SJSA1 (cell line): ENCODE measurements at places on chromosomes 12 and 14. TPM values are rescaled to one million over a fixed set of nuclear protein-coding genes. Genes with fewer than 3 reads are reported as not detected.

DNA sequence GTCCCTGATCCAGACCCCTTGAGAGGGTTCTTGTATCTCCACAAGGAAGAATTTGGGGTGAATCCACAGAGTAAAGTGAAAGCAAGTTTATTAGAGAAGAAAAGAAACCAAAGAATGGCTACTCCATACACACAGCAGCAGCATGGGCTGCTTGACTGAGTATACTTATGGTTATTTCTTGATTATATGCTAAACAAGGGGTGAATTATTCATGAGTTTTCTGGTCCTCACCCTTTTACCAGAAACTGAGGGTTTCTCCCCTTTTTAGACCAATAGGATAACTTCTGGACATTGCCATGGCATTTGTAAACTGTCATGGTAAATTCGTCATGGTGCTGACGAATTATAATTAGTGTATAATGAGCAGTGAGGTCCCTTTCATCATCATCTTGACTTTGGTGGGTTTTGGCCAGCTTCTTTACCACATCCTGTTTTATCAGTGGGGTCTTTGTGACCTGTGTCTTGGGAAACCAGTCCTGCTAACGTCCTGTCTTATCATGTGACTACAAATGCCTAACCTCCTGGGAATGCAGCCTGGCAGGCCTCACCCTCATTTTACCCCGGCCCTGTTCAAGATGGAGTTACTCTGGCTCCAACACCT, 121.9 kb downstream of the SPTSSA start:
- DNase-seq = no peak

GRCh38 chr14:62097072-62097471, 334.9 kb downstream of the SNAPC1 start:
- DNase-seq = no peak

- DNase-seq = no peak
These were observed 393.9 kb upstream of the RGS6 start for GRCh38 chr14:71538288-71538687.

- peak; percentile 91 for DNase-seq
These were observed 186.4 kb downstream of the PIWIL1 start for GRCh38 chr12:130523863-130524614.

DNA sequence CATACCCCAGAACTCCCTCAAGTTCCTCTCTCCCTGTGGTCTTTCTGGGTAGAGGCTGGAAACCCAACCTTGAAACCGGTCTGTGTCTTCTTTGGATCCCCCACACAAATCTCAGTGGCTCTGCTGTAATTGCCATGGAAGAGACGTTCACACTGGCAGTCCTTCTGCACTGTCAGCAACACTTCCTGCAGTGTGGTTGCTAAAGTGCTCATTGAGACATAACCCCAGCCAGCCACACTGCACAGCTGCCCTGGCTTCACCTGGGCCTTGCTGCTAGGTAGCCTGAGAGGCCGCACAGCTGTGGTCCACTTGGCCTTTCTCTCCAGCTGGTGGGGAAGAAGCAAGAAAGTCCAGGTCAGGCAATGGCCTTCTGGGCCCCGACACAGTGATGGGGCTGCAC, 2.4 kb downstream of the GZMH start:
- DNase-seq = no peak

DNA sequence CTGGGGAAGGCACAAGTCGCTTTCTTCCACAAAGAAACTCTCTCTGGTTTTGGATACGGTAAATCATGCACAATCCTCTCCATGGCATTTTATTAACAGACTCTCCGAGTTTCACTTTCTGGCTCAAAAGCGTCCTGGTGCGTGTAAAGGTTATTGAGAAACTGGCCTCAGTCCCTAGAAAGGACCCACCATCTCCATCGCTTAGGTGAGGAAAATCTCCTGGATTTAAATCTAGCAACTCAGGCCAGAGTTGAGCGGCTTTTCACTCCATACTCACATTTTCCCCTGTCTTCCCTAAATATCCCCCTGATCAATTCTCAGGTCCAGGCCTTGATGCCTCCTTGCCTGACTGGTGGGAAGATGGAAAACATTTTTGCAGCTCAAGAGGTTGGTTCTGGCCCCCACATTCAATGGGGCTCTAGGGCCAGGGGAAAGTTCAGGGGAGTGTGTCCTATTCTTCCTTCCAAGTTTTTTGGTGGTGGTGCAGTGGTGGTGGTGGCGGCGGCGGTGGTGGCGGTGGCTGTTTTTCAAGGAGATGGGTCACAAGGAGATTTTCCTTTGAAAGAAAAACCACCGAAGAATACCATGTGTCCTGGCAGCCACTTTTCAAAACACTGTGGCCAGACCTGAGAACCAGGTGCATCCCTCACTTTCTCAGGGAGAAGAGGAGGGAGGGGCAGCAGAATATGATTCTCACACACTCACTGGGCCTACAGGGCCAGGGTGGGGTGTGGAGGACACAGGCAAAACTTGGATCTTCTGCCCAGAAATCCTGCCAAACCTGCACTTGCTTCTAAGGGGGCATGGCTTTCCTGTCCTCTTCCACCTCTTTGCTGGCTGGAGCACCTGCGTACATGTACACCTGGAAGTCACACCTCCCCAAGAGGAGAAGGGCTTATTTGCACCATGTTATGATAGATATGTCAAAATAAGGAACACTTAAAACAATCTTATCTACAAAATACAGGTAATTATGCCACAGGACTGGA, 46.7 kb upstream of the PNMA1 start:
- no peak for DNase-seq

DNA sequence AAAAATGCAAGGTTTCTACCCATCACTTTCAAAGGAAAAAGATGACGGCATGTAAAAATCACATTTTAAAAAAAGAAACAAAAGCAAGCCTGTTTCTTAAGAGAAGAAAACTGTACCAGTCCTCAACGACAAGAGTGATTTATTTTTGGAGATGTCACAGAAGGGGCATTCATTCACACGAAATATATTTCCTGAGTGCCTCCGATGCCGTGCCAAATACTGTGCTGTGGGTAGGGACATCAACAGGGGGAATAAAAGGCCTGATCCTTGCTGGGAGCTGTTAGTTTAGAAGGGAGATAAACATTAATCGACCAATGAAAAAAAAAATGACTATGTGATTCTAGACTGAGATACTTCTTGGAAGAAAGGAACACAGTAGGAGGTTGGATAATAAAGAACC, 297.5 kb upstream of the SOX5 start:
- DNase-seq = no peak

DNA sequence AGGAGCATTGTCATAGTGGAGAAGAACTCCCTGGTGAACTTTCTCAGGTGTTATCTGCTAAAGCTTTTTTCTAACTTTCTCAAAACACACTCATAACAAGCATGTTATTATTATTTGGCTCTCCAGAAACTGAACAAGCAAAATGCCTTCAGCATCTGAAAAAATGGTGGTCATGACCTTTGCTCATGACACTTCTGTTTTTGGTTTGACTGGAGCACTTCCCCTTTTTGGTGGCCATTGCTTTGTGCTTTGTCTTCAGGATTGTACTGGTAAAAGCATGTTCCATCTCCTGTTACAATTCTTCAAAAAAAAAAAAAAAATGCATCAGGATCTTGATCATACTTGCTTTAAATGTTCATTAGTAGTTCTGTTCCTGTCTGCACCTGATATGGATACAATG, 1241.6 kb upstream of the USP15 start:
- DNase-seq = no peak

GRCh38 chr12:114976959-114977358, 293.0 kb upstream of the TBX3 start:
- DNase-seq = no peak

GRCh38 chr12:42779186-42779859, 189.8 kb upstream of the PRICKLE1 start:
- no peak for DNase-seq

GRCh38 chr14:73465823-73466532, 7.6 kb upstream of the NUMB start:
- DNase-seq = peak; percentile 37

DNA sequence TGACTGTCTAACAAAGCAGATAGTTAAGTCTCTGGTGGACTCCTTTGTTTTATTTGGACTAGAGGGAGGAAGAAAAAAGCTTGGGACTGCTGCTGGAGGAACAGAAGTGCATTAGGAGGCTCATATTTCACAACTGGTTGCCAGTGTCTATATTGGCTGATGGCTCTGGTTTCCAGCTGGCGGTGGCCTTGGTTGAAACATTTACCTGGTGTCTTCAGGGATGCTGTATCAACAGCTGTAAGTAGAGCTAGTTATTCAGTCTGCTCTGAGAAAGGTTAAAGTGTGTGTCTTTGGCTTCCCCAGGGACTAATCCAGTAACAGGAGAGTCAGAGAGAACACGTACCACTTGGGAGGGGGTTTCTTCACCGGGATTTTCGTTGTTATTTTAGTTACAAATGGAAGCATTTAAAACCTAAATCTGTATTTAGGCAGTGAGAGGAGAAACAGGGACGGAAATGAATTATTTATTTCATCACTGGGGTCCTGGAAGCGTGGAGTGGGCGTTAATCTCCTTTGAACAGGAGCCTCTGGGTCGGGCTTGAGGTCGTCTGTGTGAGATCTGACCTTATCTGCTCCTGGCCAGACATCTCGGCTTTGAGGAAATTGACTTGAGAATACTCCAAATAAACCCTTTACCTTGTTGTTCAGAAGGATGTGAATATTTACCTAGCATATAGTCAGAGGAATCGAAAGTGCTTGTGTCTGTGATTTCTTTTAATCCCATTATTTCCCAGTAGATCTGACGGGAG, 149.9 kb downstream of the NRXN3 start:
- no peak for DNase-seq

DNA sequence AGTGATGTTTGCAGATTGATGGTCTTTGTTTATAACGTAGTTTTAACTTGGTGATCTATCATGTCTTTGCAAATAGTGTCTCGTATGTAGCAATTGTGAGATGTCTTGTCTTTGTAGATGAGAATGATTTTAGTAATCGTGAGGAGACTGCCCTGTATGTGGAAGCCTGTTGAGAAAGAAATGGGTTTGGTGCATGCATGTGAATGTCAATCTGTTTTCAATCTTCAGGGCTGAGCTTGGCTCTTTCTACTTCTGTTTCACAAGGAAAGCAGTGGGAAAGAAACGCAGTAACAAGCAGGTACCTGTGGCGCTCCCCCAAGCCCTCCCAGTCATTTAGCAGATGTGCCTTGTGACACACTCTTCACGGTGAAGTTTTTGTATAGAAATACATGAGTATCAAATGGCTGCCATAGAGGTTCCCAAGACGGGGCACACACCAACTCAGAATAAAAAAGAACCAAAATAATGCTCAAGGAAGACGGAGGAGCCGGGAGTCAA, 342.8 kb upstream of the DDHD1 start:
- DNase-seq = no peak

- no peak for DNase-seq
These were observed 360.1 kb upstream of the TBX3 start for GRCh38 chr12:115044073-115044472.

DNA sequence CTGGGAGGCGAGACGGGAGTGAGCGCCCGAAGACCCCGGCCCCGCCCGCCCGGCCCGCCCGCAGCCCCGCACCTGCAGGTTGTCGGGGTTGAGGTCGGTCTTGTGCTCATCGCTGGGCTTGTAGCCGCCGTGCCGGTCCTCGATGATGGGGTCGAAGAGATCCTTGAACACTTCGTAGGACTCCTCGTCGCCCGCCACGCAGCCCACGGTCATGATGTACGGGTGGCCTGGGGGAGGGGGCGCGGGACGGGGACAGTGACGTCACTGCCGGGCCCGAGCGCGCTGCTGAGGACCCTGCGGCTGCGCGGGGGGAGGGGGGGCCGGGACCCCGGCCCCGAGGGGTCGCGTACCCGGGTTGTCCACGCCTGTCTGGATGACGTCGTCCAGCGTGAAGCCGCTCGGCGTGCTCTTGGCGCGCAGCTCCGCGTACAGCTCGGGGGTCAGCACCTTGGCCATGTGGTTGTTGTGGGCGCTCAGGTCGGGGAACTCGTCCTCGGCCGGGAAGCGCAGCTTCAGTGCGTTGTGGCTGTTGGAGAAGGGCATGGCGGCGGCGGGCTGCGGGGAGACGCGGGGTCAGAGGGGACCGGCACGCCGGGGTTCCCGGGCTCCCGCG, 573 bp downstream of the CKB start:
- DNase-seq = no peak

- no peak for DNase-seq
These were observed 25.8 kb upstream of the DIO2 start for GRCh38 chr14:80237143-80237542.

GRCh38 chr14:68756000-68756481, 36.8 kb downstream of the ZFP36L1 start:
- no peak for DNase-seq

Gene SLC17A8
- total RNA-seq = not detected in 2 replicates

Gene LRP1-AS
- not detected in 2 replicates for total RNA-seq

Gene VDR
- total RNA-seq = 1.4 and 2.5 TPM in 2 replicates

Gene SLC39A5
- total RNA-seq = not detected in 2 replicates

Gene NUAK1
- total RNA-seq = 48.9 and 60.6 TPM in 2 replicates

Gene PTPRO
- total RNA-seq = 0.55 and 0.91 TPM in 2 replicates

Gene FAR2
- total RNA-seq = 1.5 and 1.7 TPM in 2 replicates

Gene IFT81
- 9.8 and 10.6 TPM in 2 replicates for total RNA-seq

Gene SPX
- total RNA-seq = 0.50 and 1.1 TPM in 2 replicates

Gene NAV3
- 25.0 and 58.0 TPM in 2 replicates for total RNA-seq

Gene CD69
- 0.13 and 0.25 TPM in 2 replicates for total RNA-seq

Gene C3AR1
- 0.13 and 1.9 TPM in 2 replicates for total RNA-seq

Gene LRRK2
- total RNA-seq = 0.11 and 0.31 TPM in 2 replicates

Gene PDZRN4
- not detected in 2 replicates for total RNA-seq

Gene MUCL1
- not detected in 2 replicates for total RNA-seq

Gene RBP5
- not detected in 2 replicates for total RNA-seq

Gene PDE3A
- 0.13 TPM in 1 of 2 replicates, not detected in the other for total RNA-seq

Gene KRT4
- total RNA-seq = not detected in 2 replicates

Gene CLEC6A
- not detected in 2 replicates for total RNA-seq
